Stimulated activated CD4-positive, alpha-beta T cell treated with anti-CD3 and anti-CD28 coated beads, TNF-alpha, amount 100 ng/mL, for 24 hours (primary cell): ENCODE measurements at places on chromosomes 3 and 15.

DNA sequence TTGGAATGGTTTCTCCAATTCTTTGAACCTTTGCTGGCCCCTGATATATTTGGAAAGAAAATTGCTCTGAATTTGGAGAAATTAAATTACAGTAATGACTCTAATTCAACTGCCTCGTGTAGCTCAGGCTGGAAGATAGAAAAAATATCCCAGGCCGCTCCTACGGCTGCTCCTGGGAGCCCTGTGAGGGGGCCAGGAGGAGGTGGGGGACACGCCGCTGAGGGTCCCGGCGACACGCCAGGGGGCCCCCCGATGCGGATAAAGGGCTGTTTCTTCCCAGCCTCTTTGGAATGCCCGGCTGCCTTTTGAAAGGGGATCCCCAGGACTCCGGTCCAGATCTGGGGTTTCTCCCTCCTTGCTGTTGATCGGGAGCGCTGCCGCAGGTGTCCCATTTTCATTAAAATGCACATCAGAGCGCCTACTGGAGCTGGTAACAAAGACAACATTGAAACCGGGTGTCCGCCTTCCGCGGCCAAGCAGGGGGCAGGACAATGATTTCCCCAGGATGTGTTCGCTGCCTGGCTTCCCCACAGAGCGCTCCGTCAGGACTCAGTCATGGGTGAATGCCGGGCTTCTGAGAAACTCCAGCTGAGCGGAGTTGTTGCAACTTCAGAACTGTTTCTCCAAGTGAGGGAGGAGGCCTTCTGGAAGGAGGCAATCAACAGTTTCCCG is 200.1 kb upstream of the KBTBD8 start:
- no peak for DNase-seq

- no peak for DNase-seq
Measured at GRCh38 chr15:29873947-29874411, 51.7 kb upstream of the TJP1 start.

- DNase-seq: no peak
Measured at GRCh38 chr3:60176614-60177013, 1074.6 kb downstream of the FHIT start.

DNA sequence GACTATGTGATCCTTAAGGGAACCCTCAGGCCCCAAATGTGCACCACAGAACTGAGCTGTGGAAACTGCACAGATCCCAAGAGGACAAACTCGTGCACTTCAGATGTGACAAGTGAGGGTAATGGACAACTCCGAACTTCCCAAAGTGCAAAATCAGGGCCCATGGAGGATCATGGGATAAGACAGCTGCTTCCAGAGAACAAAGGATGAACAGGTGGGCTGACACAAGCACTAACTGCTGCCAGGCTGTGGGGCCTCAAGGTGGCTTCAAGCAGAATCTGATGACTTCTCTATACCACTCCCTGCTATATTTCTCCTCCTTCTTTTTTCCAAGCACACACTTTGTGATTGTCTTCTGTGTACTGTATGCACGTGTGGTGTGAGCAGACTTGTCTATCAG is 5.4 kb downstream of the TARS3 start:
- DNase-seq: no peak

DNA sequence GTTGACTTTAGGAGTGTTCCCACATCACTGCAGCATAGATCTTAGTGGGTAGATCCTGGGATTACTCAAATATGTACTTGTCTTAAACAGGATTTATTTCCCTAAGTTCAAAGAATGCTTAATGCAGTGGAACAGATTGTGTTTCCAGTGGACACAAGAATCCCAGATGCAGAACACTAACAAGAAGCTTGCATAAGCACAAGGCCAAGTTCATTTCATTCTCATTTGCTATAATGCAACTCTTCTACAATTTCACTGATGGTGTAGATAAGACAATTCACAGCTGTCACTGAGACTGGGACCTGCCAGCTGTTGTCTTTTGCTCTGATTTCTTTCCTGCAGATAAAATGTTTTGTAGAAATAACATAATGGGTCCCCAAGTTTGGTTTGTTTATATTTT is 225.6 kb downstream of the NFKBIZ start:
- DNase-seq: no peak

- DNase-seq: no peak
Measured at GRCh38 chr15:29062179-29062591, 176.4 kb downstream of the APBA2 start.

DNA sequence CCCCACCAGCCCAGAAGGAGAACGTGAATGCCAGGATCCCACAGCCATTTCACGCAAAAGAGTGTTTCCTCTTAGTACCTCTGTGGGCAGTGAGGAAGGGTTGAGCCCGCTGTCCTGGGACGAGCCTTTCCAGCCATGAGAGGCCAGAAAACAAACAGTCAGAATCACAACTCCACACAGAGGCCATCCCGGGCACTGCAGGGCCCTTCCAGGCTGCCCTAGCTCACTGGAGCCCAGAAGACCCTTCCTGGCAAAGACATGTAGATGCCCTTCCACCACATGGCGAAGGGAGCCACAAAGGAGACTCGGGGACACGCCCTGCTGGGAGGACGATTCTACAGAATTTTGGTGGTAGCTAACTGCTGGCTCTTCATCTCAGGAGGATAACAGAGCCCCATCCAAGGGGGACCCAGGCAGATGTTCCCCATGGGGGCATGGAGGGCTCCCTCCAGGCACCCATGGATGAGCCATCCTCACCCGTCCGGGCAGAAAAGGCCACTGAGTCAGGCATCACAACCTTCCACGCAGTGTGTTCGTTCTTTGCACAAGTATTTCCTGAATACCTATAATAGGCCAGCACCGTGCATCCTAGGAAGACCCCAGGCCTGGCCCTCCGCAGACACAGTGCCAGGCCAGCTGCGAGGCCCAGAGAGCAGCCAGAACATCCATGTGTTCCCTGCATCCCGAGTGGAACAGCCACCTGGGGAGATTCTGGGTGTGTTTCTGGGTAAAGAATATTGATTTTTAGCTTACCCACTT is 47.2 kb downstream of the SLC12A8 start:
- DNase-seq: no peak

DNA sequence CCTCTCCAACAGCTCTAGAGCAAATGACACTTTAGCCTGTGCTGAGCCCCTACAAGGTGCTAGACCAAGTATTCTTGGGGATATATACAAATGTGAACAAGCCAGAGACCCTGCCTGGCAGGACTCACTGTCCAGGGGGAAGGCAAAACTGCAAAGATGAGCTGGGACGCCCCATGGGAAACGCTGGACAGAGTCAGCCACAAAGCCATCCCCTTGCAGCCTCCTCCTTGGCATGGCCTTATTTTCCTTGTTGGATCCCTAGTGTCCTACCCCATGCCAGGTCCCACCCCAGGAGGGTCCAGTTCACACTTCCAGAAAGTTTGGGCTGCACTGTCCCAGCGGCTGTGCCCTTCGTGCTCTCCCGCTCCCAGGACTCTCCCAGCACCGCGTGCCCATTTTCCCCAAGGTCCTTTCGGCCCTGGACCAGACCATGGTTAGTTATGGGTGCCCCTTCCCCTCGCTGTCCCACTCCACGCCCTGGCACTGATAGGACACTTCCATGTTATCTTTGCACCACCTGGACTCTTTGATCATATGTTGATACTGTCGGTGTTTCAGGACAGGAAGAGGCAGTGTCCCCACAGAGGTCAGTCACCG is 5.8 kb upstream of the NRROS start:
- no peak for DNase-seq

DNA sequence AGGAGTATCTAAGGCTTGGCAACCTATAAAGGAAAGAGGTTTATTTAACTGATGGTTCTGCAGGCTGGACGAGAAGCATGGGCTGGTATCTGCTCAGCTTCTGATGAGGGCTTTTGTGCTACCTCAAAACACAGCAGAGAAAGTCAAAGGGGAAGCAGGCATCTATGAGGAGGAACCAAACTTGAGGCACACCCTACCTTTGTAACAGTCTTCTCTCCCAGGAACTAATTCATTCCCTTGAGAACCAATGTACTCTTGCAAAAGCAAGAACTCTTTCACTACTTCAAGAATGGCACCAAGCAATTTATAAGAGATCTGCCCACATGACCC is 109.0 kb downstream of the CGGBP1 start:
- DNase-seq: no peak
